ENCODE measurements at places on chromosomes 3 and 15.

DNA sequence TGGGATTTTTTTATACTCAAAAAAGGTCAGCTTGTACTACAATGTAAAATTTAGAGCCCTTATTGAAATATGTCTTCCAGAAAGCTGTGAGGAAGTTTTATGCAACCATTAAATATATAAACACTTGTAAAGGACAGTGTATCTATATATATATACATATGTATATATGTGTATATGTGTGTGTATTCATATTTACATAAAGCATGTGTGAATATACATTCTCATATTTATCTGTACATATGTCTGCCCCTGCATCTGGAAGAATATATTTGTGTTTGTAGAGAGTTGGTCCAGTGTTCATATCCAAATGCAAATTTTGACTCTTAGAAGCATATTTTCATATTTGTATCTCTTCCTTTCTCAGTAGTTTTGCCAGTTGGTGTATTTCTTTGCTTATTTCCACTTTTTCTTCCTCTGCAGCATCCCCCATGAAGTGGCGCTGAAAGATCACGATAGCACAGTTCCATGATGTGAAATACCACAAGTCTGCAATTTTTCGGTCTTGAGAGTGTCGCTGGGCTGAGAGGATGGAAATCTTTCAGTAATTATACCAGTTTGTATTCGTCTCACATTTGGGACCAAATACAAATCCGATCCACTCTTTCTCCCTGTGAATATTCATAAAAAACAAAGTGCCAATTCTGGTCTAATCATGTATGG, 311.7 kb upstream of the DPH6 start:
- no peak for DNase-seq
- no peaks in the 10 kb centered on the region for H3K4me1 ChIP-seq
- no peaks in the 10 kb centered on the region for H3K27me3 ChIP-seq
- no peak overlapping the region for H3K27ac ChIP-seq
- no peaks in the 10 kb centered on the region for H3K36me3 ChIP-seq

DNA sequence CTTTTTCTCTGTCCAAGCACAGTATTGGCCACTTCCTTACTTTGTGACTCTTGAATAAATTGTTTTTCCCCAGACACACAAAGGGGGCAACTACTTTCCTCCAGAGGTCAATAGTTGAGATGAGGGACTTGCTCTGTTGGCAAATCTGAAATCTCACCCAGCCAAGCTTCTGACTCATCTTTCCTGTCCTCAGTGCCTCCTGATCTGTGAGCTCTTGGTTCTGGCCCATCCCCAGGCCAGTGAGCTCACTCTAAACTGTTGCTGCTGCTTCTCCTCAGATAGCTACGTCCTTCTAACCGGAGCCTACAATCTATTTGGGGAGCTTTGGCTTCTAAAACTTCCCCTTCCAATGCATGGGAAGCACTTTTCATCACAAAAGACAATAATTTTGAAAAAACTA, 50.0 kb upstream of the NMD3 start:
- H3K36me3 ChIP-seq, result no peaks in the 10 kb centered on the region
- DNase-seq, result no peak
- H3K4me3 ChIP-seq, result no peak overlapping the region
- no peak overlapping the region for H3K27ac ChIP-seq
- peaks cover 2% of the 10 kb centered on the region for H3K27me3 ChIP-seq

DNA sequence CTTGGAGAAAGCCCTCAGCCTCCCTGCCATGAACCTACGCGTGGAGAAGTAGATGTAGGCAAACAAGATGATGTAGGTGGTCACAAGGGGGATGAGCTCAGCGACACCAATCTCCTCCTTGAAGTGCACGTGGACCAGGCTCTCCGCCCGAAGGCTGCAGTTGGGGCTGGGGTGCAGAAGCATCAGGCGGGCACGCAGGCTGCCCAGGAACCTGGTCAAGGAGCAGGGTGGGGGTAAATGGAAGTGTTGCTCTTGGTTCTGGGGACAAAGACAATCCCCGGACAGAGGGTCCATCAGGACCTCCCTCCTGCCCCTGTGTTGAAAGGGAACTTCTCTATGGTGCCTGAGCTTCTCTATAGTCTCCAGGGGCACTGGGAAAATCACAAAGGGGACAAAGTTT, 45.1 kb downstream of the PTPN23 start:
- no peak overlapping the region for H3K27ac ChIP-seq
- no peaks in the 10 kb centered on the region for H3K27me3 ChIP-seq
- H3K4me1 ChIP-seq, result peaks cover 14% of the 10 kb centered on the region
- H3K4me3 ChIP-seq, result no peak overlapping the region
- no peak for DNase-seq

- no peak overlapping the region for H3K27ac ChIP-seq
- no peak for DNase-seq
- H3K27me3 ChIP-seq, result no peaks in the 10 kb centered on the region
- H3K36me3 ChIP-seq, result peaks cover 2% of the 10 kb centered on the region
Observed at GRCh38 chr3:50323092-50323600, 601 bp upstream of the HYAL2 start.

- H3K4me3 ChIP-seq, result no peak overlapping the region
- no peak for DNase-seq
- H3K36me3 ChIP-seq, result peaks cover 77% of the 10 kb centered on the region
Observed at GRCh38 chr3:122430371-122430770, 14.5 kb upstream of the WDR5B start.

DNA sequence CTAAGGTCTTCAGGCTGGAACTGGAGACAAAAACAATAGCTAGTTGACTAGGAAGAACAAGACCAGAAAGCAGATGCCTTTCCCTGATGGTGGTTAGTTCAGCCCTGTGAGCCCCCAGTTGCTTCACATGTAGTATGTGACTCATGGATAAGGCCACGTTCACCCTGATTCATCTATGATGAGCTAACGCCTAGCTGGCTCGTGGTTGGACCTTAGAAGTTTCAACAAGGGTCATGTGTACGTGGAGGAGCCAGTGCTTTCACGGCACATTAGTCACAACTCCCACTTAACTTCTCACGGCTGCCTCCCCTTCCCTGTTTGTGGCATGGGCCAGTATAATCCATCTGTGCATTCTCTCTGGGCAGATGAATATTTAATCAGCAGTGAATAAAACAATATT, 20.6 kb downstream of the COL8A1 start:
- H3K27ac ChIP-seq, result no peak overlapping the region
- H3K4me1 ChIP-seq, result no peaks in the 10 kb centered on the region
- no peak for DNase-seq
- H3K27me3 ChIP-seq, result no peaks in the 10 kb centered on the region
- no peaks in the 10 kb centered on the region for H3K36me3 ChIP-seq
- H3K4me3 ChIP-seq, result no peak overlapping the region

All from activated naive CD8-positive, alpha-beta T cell treated with anti-CD3 and anti-CD28 coated beads, Interleukin-2, amount 50 U/mL, for 24 hours (primary cell).